Eye (tissue), 1 donor: ENCODE measurements at places on chromosomes 1 and 21.

GRCh38 chr1:202644219-202645096, 65.8 kb downstream of the SYT2 start:
- DNase-seq = peak; percentile 27

GRCh38 chr1:197811769-197812168, 36.5 kb upstream of the DENND1B start:
- no peak for DNase-seq

DNA sequence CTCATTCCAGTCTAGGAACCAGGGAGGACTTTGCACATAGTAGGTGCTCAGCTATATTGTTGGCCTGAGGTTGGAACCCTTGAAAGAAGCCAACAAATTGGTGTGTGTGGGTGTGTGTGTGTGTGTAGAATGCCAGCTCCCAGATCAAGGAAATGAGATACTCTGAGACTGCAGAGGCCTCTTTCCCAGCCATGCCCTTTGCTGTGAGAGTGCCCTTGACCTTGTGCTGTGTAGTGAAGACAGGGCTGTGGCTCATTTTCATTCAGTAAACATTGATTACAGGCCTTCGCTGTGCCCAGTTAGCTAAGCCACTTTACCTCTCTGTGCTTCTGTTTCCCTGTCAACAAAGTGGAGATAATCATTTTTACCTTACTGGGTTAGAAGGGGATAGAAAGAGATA, 3.2 kb downstream of the CYP4B1 start:
- no peak for DNase-seq

DNA sequence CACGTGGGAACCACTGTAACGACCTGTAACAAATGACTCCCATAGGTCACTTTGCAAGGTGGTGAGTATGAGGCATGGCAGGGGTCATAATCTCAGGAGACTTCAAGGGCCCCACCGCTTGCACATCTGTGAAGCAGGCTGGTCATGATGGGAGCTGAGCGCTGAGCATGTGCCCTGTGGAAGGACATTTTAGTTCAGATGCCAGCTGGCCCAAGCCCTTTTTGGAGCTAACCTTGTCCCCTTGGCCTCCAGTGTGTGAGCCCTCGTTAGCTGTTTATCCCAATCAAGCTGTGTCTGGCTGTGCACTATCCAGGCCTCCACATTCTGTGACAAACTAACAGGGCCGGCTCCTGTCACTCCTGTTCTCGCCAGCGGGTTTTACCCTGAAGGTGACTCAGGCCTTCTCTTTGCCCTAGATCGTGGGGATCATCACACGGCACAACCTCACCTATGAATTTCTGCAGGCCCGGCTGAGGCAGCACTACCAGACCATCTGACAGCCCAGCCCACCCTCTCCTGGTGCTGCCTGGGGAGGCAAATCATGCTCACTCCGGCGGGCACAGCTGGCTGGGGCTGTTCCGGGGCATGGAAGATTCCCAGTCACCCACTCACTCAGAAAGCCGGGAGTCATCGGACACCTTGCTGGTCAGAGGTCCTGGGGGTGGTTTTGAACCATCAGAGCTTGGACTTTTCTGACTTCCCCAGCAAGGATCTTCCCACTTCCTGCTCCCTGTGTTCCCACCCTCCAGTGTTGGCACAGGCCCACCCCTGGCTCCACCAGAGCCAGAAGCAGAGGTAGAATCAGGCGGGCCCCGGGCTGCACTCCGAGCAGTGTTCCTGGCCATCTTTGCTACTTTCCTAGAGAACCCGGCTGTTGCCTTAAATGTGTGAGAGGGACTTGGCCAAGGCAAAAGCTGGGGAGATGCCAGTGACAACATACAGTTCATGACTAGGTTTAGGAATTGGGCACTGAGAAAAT, 7.6 kb downstream of the NPPA start:
- no peak for DNase-seq

DNA sequence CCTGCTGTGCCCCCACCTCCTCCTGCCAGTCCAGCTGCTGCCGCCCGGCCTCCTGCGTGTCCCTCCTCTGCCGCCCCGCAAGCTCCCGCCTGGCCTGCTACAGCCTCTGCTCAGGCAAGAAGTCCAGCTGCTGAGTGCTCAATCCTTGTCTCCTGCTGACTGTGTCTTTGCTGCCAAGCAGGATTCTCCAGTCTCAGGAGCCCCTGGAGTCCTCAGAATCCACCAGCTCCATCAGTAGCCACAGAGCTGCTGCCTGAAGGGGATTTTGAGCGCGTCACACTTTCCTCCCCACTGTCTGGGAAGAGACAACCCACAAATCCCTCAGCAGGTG, 973 bp downstream of the KRTAP10-11 start:
- DNase-seq = peak; percentile 34

- no peak for DNase-seq
These were observed 8.0 kb downstream of the C1orf167 start for GRCh38 chr1:11770011-11770410.

- DNase-seq = no peak
These were observed 61.7 kb downstream of the KCNN3 start for GRCh38 chr1:154808261-154808908.

DNA sequence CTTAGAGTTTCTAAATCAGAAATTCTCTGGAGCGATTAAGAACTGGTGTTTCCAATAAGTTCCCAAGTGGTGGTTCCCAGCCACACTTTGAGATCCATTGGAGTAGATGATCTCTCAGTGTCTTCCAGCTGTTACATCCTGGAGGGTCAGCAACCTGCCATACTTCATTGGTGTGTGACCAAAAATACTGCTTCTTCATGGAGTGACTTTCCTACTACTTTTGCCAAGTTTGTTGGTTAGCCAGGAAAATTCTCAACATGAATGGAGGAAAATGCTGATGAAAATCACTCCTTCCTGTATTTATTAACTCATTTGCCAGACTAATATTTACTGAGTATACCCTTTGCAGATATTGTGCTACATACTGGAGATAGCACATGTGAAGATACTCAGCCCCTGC, 186.1 kb downstream of the FGGY start:
- DNase-seq = no peak

- peak; percentile 83 for DNase-seq
These were observed 241.0 kb downstream of the KCNJ6 start for GRCh38 chr21:37675202-37675801.

DNA sequence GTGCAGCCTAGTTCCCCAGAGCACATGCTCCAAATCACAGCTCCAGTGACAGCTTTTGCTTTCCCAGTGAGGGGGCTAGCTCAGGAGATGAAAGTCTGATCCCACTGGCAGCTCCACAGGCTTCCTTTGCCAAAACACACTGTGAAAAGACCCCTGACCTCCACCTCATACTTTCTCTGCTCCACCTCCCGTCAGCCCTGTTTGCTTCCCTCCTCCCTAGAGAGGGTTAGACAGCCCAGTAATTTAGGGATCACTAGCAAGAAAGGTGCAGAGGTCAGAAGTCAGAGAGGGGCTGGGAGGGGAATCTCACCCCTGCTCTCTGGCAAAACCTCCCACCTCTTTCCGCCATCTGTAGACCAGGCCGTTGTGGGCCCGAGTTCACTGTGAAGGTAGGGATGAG, 62.8 kb downstream of the PLXNA2 start:
- DNase-seq = no peak

DNA sequence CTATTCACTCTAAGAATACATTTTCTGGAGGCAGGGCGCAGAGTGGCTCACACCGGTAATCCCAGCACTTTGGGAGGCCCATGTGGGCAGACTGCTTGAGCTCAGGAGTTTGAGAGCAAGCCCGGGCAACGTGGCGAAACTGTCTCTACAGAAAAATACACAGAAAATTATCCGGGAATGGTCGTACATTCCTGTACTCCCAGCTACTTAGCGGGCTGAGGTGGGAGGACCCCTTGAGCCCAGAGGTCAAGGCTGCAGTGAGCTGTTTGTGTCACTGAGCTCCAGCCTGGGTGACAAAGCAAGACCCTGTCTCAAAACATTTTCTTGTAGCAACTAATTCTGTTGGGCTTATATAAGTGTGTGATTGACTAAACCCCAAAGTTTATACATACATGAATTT, 30.5 kb downstream of the GPR161 start:
- peak; percentile 39 for DNase-seq
